ENCODE measurements at places on chromosomes 16 and 17.
A peak's percentile ranks its signal among the peaks of the same experiment; 100 is the strongest.

DNA sequence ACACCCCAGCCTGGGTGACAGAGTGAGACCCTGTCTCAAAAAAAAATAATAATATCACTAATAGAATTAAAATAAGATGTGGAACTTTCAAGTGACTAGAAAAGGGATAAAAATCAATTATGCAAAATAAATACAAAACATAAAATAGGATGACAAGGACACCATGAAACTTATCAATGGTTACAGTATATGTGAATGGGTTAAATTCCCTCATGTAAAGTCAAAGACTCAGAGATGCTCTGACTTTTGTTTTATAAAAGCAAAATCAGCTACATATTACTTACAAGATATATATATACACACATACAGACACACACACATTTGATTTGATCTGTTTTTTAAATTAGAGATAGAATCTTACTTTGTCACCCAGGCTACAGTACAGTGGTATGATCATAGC lies 33.5 kb upstream of the SCNN1B start:
- DNase-seq: no peak

- no peak for DNase-seq
These were observed 77.3 kb downstream of the MPRIP start for GRCh38 chr17:17119533-17119932.

GRCh38 chr16:459761-460160 lies 34.3 kb downstream of the RAB11FIP3 start:
- no peak for DNase-seq

DNA sequence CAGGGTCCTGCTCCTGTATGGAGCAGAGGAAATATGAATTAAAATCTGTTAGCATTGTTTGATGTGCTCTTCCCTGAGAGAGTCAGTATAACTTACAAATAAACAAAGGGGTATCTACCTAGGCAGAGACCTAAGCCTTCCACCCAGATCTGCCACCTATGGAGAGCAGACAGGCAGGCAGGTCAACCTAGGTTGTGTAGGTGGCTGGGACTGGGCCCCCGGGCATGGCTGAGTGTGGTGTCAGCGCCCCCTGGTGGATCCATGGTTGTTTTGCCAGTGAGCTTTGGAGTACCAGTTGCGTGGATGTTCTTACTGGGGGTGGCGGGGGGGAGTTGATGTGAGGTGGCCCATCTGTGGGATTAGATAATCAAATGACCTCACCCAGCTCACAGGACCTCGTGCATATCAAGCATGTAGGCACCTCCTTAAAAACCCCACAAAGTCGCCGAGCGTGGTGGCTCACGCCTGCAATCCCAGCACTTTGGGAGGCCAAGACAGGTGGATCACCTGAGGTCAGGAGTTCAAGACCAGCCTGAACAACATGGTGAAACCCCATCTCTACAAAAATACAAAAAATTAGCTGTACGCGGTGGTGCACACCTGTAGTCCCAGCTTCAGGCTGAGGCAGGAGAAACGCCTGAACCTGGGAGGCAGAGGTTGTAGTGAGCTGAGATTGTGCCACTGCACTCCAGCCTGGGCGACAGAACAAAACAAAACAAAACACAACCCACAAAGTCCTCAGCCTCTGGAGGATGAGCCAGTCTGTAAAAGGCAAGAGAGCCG lies 17.6 kb downstream of the DUS2 start:
- DNase-seq: peak; percentile 81

GRCh38 chr16:53925526-53925925 lies 221.6 kb downstream of the FTO start:
- DNase-seq: no peak

- DNase-seq: peak; percentile 76
These were observed 16.0 kb downstream of the NDUFAF8 start for GRCh38 chr17:81254955-81255717.

GRCh38 chr17:80294210-80294609 lies 33.6 kb downstream of the RNF213 start:
- no peak for DNase-seq

DNA sequence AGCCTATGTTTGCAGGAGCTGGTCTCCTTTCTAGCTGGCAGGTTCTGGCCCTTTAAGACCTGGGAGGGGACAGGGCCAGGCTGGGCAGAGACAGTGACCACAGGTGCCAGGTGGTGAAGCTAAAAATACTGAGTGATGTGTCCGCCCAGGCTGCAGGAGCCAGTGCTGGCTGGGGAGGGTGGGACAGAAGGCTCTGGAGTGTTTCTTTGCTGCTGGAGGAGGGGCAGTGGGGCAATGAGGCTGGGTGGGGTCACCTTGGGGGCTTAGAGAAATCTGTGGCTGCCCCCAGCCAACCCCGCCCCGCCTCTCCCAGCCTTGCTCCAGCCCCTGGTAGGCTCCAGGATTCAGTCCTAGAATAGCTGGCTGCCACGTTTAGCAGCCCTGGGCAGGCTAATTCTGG lies 30.4 kb upstream of the SBK1 start:
- DNase-seq: no peak

- DNase-seq: no peak
These were observed 4.0 kb upstream of the METRNL start for GRCh38 chr17:83075270-83075880.

DNA sequence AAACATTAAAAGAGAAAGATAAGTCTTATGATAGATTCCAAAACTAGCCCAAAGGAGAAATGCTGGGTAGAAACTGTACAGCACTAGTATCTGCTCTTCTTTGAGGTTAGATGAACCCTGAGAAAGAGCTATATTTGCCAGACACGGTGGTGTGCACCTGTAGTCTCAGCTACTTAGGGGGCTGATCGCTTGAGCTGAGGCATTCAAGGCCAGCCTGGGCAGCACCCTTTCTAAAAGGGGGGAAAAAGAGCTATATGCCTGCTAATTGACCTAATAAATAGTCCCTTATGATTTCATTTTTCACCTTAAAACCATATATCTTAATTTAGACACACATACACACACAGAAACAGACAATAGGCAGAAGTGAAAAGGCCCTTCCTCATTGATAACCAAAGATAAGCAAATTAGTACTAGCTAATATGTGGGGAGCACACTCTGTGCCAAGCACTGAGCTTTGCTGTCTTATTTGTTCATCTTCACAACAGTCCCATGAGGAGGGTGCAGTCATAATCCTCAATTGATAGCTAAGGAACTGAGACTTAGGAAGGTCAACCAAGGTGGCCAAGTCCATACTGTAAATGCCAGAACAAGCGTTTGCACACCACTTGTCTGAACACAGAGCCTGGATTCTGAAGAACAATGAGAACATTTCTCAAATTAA lies 56.6 kb upstream of the NLK start:
- DNase-seq: no peak

DNA sequence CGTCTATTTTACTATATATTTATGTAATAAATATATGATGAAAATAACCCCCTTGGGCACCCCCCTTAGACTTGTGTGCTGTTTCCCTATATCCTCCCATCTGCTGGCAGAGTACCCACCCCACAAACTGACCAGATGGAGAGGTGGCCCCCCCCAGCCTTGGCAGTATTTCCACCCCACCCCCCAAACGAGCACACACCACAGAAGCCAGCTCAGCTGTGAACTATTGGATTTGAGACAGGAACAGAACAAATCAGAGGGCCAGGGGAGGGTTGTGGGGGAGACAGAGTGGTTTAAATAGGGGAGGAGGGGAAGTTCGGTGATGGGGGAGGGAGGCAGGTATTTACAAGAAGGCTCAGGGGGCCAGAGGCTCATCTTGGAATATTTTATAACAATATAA lies 7.8 kb downstream of the NR1D1 start:
- no peak for DNase-seq

DNA sequence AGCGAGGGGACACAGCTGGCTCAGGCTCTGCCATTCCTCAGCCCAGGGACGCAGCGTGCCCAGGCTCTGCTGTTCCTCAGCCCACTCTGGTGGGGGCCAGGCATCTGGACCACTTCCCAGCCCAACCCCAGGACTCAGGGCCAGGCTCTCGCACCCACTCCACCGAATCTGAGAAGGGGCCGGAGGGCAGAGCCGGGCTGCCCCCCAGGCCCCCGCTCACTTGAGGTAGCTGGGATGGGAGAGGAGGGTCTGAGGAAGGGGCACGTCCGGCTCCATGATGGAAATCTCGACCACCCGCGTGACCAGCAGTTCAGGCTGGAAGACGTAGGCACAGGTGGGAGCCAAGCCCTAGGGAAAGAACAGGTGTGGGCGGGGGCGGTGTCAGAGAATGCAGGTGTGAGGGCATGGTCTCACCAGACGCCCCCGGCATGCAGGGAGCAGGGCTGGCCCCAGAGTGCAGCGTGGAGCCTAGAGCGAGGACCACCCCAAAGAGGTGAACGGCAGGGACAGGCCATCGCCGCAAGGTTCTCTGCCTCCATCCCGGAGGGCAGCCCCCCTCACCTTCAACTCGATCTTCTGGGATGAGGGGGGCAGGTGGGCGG lies 4.9 kb downstream of the PGAP6 start:
- DNase-seq: no peak

GRCh38 chr17:61647047-61647446 lies 56.0 kb upstream of the NACA2 start:
- DNase-seq: no peak

DNA sequence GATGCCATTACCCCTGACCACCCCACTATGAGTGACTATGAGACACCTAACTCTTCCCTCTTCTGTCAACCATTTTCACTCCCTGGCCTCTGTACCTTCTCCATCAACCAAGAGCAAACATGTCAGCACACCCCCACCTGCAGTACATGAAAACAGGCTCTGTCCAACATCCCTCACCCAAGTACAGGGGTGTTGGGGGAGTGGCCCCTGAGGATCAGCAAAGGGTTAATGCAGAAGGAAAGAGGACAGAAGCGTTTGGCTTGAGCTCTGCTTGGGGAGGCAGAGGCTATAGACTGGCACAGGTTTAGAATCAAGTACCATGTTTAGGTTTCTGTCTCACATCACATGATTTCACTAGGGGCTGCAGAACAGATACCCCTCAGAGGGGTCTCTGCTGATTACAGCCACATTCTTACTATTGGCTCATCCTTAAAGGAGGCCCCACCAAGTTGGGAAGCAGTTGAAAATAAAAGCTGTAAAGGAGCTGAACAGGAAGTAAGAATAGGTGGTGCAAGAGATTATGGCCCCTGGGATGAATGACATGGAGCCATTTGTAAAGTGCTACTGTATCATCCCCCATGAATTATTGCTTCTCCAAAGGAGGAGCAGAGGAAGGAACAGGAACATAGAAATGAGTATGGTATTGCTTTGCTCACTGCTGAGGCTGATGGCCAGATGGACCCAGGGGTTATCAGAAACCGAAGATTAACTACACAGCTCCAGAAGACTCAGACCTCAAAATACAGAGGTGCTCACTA lies 2.4 kb upstream of the PSMC3IP start:
- DNase-seq: no peak

GRCh38 chr17:18992454-18993130 lies 12.0 kb downstream of the FAM83G start:
- DNase-seq: no peak

GRCh38 chr17:75808905-75809621 lies 24.5 kb downstream of the UNK start:
- no peak for DNase-seq

DNA sequence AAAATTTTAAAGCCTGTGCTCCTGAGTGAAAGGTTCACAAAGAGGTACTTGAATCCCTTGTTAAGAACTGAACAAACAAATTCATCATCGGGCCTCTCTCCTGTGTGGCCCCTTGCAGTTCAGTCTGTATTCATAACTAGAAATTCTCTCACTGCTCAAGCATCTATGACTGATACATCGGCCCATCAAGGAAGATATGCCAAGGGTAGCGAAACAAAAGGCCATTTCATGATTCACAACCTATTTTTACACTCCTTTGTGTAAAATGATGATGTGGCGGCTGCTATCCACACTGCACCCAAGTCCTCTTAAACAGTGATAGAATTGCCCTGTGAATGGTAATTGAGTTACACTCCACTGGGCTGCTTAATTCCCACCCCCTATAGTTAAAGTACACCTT lies 204.6 kb downstream of the STX8 start:
- no peak for DNase-seq

DNA sequence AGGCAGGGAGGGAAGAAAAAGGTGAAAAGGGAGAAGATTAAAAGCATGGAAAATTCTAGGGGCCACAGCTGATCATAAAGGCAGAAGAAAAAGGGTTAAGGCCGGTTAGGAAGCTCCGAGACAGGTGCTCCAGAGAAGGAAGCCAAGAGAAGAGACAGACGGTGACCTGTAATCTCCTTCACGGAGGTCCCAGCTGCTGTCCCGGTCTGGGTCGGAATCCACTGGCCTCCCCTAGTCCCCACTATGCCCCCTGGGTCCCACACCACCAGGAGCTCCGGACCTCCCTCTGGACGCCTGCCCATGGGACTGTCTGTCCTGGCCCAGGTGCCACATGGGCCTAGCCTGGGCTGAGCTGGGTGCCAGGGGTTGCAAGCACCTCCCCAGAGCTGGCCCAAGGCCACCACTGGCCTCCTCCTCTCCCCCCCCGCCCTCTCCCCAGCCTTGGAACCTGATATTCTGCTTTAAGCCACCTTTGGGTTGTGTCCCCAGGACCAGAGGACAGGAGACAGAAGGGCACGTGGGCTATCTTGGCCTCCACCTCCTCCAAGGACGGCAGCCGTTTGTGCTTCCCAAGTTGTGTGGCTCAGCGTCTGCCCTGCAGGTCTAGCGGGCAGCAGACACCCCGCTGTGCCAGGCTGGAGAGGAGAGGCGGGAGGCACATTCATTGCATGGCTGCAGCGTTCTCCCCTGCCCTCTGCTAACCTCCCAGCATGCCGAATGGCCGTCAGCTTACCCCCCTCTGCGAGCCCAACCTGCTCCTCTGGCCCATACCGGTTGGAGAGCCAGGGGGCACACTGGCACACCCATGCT lies 102.4 kb downstream of the ENGASE start:
- peak; percentile 51 for DNase-seq

DNA sequence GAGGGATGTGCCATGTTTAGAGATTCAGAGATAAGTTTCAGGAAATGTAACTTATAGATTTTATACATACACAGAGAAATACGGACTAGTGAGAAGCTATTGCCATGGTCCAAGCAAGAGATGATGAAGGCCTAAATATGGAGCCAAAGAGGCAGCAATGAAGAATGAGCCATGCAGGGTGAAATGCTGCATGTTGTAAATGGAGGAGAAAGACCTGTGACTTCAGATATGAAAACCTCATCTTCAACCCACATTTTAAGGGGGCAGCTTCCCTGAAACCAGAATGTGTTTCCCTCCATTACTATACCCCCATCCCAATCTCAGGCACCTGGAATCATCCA lies 2.9 kb downstream of the CCL2 start:
- no peak for DNase-seq

- DNase-seq: peak; percentile 100
These were observed at the start of gene FBRS for GRCh38 chr16:30657866-30658730. FBRS (plus strand) TSS chr16:30658431; CDS start chr16:30659519, 1,088 bp downstream.

- DNase-seq: no peak
These were observed 213.1 kb upstream of the PSMD7 start for GRCh38 chr16:74083541-74083940.

All from neural progenitor cell (in vitro differentiated cells).